ENCODE measurements at places on chromosomes 16 and 17. TPM values are rescaled to one million over a fixed set of nuclear protein-coding genes. Genes with fewer than 3 reads are reported as not detected.

GP2 gene
- polyA plus RNA-seq: 2.7 TPM

HSPB9 gene
- 0.27 TPM for polyA plus RNA-seq

- DNase-seq: no peak
These were observed 7.2 kb upstream of the CD68 start for GRCh38 chr17:7572338-7572587.

GRCh38 chr17:17206124-17206912 lies at the start of gene PLD6:
PLD6 (minus strand) TSS chr17:17206333; CDS start chr17:17206286, 47 bp downstream.
- no peak for DNase-seq

DNA sequence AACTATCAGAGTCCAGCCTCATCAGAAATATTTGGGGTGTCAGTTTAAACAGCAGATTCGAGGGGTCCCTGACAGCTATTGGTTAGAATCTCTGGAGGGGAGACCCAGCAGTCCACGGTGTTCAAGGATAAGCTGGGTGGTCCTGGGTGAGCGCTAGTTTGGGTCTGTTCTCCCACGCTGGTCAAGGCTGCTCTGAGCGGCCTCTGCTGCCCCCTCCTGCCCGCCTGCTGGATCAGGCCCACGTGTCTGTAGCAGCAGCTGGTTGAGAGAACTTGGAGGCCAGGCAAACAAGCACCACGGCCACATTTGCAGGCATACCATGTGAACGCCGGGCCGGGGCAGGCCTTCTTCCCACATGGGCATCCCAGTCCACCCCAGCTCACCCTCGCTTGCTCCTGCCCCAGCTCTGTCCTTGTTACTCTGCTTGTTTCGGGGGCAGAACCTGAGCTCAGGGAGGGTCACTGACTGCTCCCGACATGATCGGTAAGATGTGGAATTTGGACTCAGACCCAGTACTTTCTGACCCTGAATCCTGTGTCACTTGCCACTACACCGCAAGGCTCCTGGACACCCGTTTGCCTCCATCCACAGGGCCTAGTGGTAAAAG lies 7.4 kb downstream of the FOXF1 start:
- DNase-seq: peak; percentile 52

Measured in left renal pelvis (tissue), 4 donors.